ENCODE measurements at places on chromosomes 1 and 21. TPM values are rescaled to one million over a fixed set of nuclear protein-coding genes. Genes with fewer than 3 reads are reported as not detected.

The PAQR6 gene
- 1.0 TPM for total RNA-seq

The S100A10 gene
- 43.8 TPM for total RNA-seq

The KRTAP13-2 gene
- not detected for total RNA-seq

The DNAH14 gene
- total RNA-seq = 12.5 TPM

The AMPD1 gene
- total RNA-seq = 40.7 TPM

Measured in skeletal muscle tissue (tissue), 5 donors.